Choroid plexus epithelial cell (primary cell): ENCODE measurements at places on chromosomes 16 and 17.

DNA sequence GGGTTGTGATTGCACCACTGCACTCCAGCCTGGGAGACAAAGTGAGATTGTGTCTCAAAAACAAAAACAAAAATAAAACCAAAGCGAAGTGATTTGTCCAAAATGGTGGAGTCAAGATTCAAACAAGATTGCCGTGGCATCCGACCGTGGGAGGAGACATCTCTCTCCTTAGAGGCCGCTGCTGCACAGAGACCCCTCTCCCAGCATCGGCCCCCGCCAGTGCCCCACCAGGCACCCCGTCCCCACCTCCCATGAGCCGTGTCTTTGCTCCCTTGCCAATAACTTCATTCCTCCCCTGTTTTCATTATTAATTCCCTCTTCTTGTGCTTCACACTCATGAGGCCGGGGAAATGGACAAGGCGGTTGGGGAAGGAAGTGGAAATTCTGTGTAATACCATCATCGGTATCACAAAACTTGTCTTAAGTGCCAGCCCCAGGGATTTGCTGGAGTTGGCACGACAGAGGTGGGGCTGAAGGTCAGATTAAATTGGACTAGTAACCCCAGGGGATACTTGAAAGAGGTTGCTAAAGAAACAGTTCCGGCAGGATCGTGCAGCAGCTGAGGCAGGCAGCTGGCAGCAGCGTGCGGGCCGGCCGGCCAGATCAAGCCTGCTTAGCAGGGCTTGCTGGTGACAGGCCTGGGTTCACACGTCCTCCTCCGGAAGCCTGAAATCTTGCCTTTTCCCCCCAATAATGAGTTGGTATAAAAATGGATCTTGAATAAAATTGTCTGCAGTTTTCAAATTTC, 66.8 kb downstream of the RTN4RL1 start:
- DNase-seq = no peak

- no peak for DNase-seq
Measured at GRCh38 chr17:75244133-75244866, 17.1 kb downstream of the GGA3 start.

DNA sequence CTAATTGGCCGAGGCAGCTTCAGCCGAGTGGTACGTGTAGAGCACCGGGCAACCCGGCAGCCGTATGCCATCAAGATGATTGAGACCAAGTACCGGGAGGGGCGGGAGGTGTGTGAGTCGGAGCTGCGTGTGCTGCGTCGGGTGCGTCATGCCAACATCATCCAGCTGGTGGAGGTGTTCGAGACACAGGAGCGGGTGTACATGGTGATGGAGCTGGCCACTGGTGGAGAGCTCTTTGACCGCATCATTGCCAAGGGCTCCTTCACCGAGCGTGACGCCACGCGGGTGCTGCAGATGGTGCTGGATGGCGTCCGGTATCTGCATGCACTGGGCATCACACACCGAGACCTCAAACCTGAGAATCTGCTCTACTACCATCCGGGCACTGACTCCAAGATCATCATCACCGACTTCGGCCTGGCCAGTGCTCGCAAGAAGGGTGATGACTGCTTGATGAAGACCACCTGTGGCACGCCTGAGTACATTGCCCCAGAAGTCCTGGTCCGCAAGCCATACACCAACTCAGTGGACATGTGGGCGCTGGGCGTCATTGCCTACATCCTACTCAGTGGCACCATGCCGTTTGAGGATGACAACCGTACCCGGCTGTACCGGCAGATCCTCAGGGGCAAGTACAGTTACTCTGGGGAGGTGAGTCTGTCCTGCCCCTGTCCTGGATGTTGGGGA, 16.1 kb downstream of the PSKH1 start:
- no peak for DNase-seq

DNA sequence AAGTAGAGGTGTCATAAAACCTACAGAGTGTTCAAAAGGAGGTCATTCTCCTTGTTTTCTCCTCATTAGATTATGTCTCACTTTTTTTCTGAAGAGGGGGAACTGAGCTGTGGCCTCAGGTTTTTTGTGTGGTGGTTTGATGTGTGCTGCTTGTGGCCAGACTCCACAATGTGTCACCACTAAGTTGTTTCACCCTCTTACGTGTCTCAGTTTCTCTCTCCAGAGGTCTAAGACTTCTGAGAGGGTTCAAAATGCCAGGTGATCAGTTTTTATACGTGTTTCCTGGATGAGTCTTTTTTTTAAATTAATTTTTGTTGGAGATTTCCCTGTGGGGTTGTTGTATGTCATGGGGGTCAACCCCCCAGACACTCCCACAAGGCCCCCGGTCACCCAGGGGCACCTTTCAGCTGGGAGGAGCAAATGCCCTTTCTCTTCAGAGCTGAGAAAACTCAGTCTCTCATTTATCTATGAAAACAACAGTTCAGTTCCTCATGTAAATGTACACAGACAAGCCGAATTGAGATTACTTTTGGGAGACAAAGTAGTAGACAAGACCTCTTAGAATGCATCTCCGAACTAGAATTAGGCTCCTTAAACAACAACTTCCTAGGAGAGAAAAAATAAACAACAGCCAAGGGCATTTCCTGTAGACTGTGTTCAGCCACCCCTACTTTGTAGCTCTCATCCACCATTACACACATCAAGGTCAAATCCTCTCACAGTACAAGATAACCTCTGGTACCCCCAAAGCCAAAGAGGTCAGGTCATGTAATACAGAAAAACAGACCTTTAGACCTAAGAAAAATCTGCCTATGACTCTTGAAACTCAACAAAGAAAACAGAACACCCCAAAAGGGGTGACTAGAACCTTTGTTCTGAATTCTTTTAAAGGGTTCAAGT, 23.9 kb upstream of the TMEM98 start:
- DNase-seq = no peak

- DNase-seq = no peak
Measured at GRCh38 chr17:35372846-35373533, 431 bp downstream of the SLFN11 start.

DNA sequence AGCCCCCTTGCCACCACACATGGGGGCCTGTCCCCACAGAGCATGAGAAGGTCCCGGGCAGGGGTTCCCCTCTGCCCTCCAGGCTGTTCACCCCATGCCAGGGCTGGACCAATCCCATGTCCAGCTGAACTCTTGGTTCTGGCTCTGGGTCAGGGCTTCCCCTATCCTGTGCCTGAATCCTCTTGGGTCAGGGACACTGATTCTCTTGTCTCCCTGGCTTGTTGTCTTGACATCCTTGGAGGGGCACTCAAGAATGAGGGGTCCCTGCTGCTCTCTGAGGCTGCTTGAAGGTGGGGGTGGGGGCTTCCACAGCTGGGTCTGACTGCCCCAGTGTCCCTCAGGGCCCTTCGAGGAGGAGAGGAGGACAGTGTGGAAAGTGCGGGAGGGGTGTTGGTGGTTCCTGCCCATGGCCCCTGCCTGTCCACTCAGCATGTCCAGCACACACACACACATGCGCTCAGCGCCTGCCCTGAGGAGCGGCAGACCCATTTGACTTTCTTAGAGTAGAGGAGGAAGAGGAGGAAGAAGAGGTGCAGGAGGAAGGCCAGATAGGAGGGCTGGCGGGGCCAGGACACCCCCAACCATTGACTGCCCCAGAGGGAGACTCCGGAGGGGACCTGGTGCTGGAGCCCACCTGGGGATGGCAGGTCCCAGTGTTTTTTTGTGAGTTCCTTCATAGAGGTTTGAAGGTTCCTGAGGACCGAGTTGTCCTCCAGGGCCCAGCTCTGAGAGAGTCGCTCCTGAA, 47.0 kb downstream of the TNFRSF13B start:
- no peak for DNase-seq

DNA sequence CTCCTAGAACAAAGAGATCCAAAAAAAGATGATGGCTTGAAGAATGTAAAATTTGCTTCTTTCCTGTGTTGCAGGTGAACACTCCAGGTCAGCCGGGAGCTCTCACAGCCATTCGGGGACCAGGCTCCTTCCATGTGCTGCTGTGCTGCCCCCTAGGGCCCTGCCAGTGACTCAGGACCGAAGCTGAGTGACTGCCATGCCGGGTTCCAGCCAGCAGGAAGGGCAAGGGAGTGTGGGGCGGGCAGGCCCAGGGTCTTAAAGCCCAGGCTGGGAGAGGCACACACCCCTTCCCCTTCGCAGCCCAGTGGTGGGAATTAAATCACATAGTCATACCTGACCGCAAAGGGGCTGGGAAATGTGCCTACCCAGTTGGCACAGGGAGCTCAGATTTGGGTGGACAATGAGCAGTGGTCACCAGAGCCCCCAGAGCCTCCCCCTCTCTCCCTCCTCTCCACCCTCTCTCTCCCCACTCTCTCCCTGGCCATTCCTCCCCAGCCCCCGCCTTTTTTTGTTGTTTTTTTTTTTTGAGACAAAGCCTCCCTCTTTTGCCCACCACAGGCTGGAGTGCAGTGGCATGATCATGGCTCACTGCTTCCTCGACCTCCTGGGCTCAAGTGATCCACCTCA, 11.5 kb downstream of the EPOP start:
- peak; percentile 58 for DNase-seq

DNA sequence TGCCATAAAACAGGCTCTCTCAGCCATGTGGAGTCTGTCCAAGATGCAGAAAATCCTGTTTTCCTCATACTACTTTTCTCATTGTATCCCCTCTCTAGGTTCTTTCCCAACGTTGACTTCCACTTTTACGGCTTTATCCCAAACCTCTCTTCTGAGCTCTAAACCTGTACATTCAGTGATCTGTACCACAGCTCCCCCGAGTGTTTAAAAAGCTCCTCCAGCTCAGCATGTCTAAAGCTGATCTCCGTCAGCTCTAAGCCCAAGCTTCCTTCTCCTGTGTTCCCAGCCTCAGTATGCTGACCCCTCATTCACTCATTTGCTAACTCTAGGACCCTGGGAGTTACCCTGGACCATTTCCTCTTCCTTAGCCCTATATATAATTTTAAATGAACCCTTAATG, 144.6 kb downstream of the DNAH9 start:
- DNase-seq = no peak

DNA sequence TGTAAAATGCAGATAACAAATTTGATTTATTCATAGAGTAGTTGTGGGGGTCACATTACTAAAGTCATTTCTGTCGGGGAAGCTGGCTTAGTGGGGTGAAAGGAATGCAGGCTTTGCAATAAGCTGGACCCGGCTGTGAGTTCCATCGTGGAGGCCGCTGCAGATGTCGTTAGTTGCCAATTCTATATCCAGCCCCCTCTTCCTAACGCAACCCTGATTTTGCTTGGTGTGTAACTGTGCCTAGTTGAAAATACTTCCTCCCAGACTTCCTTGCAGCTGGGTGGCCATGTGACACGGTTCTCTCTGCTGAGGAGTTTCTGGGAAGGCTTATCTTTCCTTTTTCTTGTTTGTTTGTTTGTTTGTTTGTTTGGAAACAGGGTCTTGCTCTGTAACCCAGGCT, 4.5 kb downstream of the MFSD6L start:
- peak; percentile 4 for DNase-seq

- DNase-seq = no peak
Measured at GRCh38 chr16:78647019-78647418, 547.6 kb downstream of the WWOX start.

GRCh38 chr17:38403491-38403890, 24.8 kb upstream of the ARHGAP23 start:
- peak; percentile 43 for DNase-seq

GRCh38 chr17:419073-419735, 66.6 kb upstream of the RPH3AL start:
- no peak for DNase-seq

DNA sequence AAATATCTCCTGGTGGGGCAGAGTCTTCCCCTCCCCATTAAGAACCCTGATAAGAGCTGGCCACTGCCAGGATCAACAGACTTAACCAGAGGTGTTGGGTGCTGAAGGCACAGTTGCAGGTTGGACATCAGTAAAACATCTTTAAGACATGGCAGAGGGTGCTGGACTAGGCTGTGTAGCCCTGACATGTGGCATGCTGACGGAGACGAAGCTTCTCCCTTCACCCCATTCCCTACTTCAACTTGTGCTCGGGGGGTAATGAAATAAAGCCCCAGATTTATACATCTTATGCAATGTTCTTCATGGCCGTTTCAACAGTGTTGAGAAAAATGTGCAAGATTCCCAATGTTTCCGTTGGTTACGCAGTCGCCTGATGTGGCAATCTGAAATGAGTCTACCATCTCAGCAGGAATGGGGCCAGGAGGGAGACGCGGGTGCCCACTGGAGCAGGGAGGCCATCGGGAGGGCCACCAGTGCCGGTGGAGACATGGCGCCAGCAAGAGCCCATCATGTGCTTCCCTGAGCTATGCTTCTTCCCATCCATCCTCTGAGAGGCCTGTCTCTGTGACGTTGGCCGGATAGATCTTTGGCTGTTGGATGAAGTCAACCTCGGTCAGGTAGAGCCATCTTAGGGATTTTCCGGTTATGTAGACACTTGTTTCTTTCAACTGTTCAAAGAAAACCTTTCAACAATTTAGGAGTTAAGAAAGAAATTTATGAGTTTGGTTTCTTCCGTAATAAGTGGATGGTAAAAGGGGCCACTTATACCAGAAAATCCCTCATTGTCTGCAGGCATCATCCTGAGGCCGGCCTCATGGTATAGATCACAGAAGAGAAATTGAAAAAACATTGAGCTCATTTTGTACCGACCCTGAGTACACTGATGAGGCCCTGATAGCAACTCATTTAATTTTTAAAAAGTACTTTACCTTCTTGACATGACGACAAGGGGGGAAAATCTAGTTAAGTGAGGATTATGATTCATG, 6.4 kb downstream of the IRF8 start:
- no peak for DNase-seq

DNA sequence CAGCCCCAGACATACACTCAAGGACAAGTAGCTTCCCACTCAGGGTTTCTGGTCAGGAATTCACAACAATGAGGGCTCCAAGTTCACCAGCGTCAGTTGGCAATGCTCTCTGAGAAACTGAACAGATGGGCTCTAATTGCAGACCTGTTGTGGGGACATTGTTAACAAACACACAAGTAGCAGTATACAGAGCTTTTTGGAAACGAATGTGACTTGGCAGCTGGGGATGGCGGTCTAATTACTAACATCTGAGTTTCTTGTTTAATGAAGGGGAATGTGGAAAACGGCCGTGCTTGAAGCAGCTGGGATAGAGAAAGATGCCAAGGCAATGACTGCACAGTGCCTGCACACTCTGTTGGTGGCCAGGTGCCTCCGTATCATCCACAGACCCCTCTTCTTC, 316.1 kb upstream of the IRX3 start:
- no peak for DNase-seq

DNA sequence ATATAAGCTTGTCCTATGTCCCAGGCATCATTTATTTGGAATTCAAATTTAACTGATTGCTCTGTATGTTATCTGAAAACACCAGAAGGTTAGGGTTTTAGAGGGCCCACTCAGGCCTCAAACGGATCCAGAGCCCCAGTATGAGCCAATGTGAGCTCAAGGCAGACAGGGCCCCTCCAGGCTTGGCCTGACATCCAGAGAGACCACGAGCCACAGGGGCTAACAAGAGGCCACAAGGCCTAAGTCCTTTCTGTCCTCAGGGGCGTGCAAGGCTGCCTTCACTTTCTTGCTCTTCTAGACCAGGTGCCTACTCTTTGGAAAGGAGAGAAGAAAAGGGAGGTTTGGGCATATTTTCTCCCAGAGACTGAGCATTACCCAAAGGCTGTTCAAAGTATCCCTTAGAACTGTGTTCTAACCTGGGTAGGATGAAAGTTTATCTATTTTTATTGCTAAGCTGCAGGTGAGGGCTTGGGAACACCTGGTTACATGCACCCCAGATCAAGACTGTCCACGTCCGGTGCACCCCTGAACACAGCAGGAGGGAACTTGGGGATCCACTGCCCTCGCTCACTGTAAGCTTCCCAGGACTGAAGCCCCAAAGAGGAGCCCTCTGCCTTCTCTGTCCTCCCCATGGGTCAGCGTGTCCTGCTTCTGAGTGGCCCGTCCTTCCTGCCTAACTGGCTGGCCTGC, 1.5 kb upstream of the ENGASE start:
- DNase-seq = no peak
